SIG-M5 (cell line): ENCODE measurements at places on chromosomes 13 and 19.

GRCh38 chr19:45245826-45246225, 619 bp upstream of the EXOC3L2 start:
- DNase-seq, result no peak

DNA sequence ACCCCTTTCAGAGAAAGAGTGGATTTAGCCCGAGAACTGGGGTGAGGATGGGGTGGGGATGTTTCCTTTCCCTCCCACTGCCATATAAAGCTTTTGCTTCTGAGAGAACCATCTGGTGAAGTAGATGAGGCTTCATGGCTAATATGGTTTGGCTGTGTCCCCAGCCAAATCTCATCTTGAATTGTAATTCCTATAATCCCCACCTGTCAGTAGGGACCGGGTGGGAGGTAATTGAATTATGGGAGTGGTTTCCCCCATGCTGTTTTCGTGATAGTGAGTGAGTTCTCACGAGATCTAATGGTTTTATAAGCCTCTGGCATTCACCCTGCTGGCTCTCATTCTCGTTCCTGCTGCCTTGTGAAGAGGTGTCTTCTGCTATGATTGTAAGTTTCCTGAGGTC, 270.9 kb downstream of the LMO7 start:
- no peak for DNase-seq

GRCh38 chr13:51674276-51674675, 90.0 kb downstream of the WDFY2 start:
- DNase-seq, result no peak

DNA sequence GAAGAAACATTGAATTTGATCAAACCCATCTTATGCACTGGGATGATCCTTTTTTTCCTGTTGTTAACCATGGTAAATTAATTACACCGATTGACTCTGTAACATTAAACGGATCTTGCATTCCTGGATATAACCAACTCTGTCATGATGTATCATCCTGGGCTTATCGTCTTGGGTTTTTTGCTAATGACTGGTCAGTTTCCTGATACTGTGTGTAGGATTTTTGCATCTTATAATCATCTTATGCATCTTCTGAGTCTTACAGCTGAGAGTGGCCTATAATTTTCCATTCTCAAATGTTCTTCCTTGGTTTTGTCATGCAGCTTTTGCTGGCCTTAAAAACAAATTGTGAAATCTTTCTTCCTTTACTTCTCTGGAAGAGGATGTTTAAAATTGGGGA, 12.8 kb downstream of the DCUN1D2 start:
- no peak for DNase-seq

DNA sequence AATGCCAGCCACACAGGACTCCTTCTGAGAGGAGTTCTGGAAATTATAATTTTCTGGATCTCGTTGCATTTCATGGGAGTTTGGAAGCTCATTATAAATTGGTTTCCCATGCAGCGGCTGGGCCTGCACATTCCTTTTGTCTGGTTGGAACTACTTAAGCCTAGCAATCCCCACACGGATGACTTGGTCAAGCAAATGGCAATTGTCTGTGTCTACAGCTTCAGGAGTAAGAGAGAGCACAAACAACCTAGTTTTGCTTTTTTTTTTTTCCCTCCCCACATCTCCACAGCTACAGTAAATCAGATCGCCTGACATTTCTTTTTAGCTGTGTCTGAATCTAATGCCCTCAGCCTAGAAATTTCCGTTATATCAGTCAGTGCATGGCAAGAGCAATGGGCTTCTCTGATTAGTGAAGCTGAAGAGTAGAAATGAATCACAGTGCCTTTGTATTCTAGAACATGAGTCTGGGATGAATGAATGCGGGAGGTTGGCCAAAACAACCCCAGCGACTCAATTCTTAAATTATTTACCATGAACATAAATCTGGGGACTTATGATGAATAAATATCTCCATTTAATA, 15.1 kb downstream of the PCDH8 start:
- no peak for DNase-seq

DNA sequence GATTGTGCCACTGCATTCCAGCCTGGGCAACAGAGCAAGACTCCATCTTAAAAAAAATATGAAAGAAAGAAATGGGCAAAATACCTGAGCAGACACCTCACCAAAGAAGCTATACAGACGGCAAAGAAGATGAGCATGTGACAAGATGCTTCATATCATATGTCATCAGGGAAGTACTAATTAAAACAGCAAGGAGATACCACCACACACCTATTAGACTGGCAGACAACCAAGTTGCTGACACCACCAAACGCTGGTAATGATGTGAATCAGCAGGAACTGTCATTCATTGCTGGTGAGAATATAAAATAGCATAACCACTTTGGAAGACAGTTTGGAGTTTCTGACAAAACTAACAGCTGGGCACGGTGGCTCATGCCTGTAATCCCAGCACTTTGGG, 11.5 kb upstream of the TFDP1 start:
- DNase-seq, result no peak

GRCh38 chr19:42455621-42456081, 12.9 kb upstream of the CXCL17 start:
- DNase-seq, result no peak

- no peak for DNase-seq
Measured at GRCh38 chr13:34942732-34943435, 814 bp downstream of the NBEA start.

DNA sequence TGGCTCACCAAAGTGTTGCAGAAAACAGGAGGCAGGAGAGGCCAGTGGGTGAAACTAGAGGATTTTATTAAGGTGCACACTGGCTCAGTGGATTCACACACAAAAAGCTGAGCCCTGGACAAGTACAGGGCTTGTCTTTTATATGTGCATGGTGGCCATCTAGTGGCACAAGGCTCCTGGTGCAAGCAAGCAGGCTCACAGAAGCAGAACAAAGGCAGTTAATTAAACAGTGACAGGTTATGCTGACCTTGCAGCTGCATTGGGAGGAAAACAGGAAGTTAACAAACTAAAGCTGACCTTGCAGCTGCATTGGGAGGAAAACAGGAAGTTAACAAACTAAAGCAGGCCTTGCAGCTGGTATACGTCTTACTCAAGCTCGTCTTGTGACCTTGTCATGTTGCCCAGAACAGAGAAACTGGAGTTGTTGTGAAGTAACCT, 65.3 kb upstream of the ZNF681 start:
- DNase-seq, result peak; percentile 6

DNA sequence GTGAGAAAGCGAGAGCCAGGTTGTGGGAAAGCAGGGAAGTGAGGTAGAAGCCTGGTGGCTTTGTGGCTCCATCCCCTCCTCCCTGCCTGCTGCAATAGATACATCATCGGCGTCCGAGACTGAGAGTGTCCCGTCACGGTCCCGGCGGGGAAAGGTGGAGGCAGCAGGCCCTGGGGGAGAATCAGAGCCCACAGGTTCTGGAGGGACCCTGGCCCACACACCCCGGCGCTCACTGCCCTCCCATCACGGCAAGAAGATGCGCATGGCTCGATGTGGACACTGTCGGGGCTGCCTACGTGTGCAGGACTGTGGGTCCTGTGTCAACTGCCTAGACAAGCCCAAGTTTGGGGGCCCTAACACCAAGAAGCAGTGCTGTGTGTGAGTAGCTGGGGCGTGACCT, 5.1 kb downstream of the KMT2B start:
- DNase-seq, result no peak

DNA sequence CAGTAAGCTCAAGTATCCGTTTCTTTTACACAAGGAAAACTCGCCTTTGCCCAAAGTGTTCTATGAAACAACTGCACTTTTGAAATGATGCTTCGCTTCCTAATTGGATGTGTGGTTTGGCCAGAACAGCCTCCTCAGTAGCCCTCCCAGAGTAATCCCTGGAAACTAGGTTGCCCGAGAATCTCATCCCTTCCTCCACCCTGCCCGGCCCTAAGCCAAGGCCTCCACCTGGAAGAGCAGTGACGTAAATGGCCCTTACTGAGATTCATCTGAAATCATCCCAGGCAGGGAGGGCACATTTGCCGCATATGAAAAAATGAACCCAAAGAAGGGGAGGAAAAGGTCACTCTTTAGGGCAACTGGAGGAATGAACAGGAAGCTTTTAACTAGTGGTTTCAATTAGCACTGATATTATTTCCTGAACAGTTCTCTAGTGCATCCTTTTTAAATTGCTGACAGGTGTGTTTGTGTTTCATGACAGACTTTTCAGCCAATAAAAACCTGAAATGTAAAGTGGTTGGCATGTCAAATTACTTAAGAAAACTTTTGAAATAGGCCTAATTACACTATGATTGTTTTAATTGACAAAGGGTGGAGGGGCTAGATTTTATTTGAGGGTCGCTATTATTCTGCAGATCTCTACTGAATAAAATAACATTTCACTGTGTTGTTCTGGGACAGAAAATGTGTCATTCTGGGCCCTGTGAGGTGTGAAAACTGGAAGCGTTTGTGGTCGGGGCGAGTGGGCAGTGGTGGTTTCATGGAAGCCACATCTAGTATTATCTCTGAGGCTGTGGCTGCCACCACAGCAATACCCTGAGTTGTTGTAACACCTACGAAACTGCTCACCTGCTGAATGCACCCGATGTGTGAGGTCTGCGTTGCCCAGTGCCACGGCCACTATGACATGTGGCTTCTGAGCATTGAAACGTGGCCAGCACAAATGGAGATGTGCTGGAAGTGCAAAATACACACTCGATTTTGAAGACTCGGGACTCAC, 112.1 kb downstream of the ZIC5 start:
- DNase-seq, result no peak

- DNase-seq, result no peak
Measured at GRCh38 chr13:110266983-110267382, 40.0 kb downstream of the COL4A1 start.

DNA sequence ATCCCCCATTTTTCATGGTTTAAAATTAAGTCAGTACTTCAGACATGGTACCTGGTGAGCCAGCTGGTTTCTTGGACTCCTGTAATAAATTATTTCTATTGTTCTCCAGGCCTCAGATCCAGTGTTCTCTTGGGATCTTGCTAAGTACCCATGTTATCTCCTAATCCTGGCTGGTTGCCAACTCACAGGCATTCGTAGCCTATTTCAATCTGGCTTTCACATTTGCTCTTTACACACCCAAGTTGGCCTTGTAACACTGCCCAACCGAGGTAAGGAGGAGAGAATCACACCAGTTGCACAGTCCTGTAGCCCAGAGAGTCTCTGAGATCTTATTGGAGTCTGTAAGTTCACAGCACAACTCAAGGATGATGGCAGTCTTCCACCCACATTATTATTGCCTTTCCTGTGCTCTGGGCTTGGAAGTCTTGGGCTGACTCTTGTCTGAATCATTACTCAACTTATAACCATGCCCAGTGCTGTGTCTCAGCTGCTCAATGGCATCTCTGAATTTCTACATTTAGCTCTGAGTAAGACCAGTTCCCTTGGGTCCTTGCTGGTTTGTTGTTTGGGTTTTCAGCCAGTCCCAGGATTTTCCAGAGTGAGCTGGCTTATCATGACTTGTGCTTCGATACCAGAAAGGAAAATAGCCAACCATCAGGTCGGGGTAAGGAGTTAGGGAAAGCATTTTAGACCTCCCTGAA, 76.6 kb upstream of the KLF12 start:
- DNase-seq, result no peak

DNA sequence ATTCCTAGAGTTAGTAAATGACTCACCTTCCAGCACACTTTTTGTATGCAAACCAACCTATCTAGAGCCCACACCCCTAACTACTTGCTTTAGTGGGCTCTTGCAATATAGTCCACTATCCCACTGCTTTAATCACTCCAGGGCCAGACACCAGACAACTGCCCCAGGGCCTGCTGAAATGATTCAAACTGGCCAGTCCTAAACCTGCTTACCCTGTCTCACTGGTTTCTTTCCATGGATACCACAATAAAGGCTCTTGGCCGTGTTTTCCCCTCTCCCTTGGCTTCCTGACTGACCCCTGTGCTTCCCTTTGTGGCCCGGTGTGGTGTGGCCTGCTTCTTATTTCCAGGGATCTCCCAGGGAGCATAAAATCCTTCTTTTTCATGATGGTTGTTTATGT, 14.6 kb downstream of the HS6ST3 start:
- no peak for DNase-seq

DNA sequence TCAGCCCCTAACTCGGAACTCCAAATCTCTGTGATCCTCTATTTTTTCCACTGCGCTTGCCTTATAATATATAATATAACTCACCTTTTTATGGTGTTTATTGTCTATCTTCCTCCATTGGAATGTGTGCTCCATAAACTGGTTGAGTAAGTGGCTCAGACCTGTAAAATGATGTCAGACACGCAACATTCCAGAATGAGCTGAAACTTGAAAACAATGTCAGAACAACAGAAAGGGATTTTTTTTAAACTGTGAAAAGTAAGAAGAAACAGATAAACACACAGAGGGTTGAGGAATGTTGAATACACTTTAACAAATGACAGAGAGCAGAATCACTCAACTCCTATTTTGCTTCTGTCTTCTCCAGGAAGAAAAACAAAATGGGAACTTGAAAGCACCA, 19.1 kb upstream of the FAM216B start:
- DNase-seq, result no peak

DNA sequence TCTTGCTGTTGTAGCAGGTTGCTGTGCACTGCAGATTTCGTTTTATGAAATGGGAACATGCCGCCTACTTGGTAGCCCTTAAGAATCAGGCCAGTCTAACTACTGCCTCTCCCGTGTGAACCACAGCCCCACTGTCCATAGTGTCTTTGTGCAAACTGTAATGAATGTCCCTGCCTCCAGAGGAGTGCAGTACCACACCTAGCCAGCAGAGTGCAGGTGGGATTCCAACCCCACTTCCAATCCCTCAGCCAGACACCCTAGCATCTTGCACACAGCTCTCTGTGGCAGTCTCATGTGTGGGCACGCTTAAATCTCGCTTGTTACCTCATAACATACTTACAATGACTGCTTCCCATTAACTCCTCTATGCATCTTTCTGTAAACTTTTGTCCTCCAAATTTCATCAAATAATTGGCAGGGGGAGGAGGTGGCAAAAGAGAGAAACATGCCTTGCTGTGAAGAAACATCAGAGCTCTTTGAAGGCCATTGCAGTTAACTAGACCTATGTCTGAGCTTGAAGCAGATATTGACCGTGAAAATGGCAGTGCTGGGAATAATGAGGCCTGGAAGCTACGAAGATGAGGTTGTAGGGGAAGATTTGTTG, 47.2 kb downstream of the ZAR1L start:
- no peak for DNase-seq

GRCh38 chr13:20394169-20394501, 131.5 kb downstream of the CRYL1 start:
- no peak for DNase-seq

DNA sequence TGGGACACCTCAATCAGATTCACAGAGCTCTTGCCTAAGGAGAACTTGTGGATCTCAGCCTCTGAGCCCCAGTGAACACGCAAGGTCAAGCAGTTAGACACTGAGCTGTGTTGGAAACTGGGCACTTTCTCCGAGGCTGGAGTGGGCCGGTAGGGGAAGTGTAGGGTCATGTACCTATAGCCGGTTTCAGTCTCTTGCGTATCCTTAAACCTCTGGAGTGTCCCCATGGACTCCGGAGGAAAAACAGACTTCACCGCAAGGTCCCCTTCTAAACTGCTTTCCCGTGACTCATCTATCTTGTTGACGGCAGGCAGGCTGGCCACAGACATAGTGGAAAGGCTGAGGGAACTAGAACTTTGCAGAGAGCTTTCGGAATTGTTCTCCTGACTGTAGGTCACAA, 11.3 kb downstream of the IQCN start:
- no peak for DNase-seq

- no peak for DNase-seq
Measured at GRCh38 chr19:3785938-3786824, at the start of gene MATK. Gene MATK (minus strand): TSS chr19:3786381. CDS start chr19:3785135, 1,246 bp downstream.

- DNase-seq, result no peak
Measured at GRCh38 chr19:33676999-33677665, 55.4 kb downstream of the CHST8 start.
